Pancreas (tissue), 10 donors: ENCODE measurements at places on chromosomes 7 and 10. TPM values are rescaled to one million over a fixed set of nuclear protein-coding genes. Genes with fewer than 3 reads are reported as not detected.

- DNase-seq, result no peak
These were observed 89.2 kb downstream of the DYNC2I1 start for GRCh38 chr7:158945519-158945918.

- peak; percentile 41 for DNase-seq
These were observed 1.3 kb upstream of the TNRC18 start for GRCh38 chr7:5424749-5425506.

DNA sequence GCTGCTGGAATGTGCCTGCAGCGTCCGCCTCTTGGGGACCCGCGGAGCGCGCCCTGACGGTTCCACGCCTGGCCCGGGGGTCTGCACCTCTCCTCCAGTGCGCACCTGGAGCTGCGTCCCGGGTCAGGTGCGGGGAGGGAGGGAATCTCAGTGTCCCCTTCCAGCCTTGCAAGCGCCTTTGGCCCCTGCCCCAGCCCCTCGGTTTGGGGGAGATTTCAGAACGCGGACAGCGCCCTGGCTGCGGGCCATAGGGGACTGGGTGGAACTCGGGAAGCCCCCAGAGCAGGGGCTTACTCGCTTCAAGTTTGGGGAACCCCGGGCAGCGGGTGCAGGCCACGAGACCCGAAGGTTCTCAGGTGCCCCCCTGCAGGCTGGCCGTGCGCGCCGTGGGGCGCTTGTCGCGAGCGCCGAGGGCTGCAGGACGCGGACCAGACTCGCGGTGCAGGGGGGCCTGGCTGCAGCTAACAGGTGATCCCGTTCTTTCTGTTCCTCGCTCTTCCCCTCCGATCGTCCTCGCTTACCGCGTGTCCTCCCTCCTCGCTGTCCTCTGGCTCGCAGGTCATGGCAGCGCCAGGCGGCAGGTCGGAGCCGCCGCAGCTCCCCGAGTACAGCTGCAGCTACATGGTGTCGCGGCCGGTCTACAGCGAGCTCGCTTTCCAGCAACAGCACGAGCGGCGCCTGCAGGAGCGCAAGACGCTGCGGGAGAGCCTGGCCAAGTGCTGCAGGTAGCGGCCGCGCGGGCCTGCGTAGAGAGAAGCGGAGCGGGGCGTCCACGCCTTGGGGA, 645 bp downstream of the SLC26A4 start:
- peak; percentile 66 for DNase-seq

DNA sequence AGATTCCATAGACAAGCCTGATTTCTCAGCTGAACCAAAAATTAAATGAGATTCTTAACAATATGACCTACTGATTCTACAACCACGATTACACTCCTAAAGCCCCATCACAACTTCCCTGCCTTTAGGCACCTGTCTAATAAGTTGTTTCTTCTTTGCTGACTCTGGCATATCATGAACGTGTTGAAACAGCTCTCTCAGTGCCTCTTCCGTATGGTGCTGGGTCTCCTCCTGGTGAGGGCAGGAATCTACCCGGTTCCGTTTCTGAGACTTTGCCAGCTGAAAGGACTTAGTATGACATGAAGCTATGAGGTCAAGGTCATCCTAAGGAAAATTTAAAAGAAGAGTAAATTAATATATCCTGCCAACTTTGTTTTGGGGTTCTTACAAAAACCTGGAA, 48.6 kb downstream of the ARHGAP19 start:
- DNase-seq, result no peak

The ZNF365 gene
- total RNA-seq, result 0.19 TPM

DNA sequence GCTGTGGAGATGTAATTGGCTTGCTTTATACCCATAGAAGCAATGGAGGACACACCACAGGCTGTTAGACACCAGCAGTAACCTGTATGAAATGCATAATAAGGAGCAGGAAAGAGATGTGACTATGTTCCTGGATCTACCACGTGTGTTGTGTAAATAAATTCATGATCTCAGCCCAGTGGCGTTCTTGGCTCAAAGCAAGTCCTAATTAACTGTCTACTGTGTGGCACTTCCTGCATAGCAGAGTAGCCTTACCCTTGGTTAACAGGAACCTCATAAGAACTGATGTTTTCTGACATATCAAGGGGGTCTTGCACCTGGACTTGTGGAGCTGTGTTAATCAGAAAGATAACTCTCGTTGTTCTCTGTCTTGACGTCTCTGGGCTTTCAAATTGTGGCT, 25.7 kb upstream of the FAM180A start:
- peak; percentile 20 for DNase-seq

DNA sequence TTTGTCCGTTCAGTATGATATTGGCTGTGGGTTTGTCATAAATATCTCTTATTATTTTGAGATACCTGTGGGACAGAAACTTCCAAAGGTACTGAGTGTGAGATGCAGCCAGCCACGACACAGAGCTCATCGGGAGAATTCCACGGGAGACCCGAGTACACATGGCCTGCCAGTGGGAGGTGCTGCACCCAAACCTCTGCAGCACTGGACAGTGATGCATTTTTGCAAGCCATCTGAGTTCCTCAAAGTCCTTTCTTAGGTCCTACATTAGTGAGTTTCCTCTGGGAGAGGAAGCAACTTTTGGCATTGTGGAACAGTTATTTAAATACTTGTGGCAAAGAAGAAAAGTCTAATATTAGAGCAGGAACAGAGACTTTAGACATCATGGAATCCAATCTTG, 77.5 kb downstream of the ARID5B start:
- no peak for DNase-seq

GRCh38 chr10:23442936-23443335, 4.1 kb downstream of the OTUD1 start:
- no peak for DNase-seq

- DNase-seq, result peak; percentile 43
These were observed 196.8 kb downstream of the SKAP2 start for GRCh38 chr7:26667514-26668133.

The PEX1 gene
- total RNA-seq, result 9.9 TPM

The KCNMA1 gene
- total RNA-seq, result 5.9 TPM
